ENCODE measurements at places on chromosomes 16 and 17.

DNA sequence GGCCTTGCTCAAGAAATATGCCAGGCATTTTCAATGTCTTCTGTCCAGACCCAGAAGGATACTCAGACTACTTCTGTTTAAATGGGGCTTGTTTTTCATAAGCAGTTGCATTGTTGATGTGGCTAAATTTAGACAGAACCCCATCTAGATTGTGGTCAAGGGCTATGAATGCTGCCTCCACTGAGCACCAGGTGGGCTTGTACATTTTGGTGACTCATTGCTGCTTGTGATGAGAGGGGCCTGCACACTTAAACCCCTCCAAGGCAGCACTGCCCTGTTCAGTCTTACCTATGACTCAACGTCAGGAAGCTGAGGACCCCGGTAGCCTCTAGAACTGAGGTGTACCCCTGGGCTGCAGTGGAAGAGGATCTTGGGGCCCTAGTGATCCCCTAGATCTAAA is 144.0 kb downstream of the PRKCA start:
- DNase-seq: no peak

DNA sequence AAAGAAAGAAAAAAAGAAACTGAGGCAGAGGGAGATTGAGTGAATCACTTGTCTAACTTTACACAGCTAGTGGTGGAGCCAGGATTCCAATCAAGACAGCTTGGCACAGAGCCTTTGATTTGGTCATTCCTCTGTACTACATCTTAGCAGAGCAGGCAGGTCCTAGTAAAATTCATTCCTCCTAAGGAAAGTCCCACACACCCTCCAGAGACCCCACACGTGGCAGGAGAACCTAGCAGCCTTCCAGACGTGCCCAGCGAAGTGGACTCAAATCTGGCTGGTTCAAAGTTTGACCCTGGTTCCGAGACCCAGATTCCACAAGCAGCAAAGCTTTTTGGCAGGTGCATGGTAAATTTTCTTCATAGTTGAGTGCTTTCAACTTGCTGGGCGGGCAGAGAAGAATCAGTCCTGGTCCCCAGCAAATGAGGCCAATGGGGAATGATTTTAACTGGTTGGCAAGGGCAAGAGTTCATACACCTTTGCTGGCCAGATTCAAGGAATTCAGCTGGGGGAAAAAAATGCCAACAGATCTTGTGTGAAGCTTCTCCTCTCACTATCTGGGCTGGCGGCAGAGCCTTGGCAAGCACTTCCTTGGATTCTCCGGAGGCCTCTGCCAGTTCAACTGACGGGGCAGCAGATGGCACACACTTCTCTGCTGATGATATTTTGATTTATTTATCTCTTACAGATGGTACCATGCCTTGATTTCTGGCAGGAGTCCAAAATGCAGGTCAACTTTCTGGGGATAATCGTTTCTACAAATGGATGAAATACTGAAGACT is 82.4 kb downstream of the GSG1L start:
- DNase-seq: no peak

DNA sequence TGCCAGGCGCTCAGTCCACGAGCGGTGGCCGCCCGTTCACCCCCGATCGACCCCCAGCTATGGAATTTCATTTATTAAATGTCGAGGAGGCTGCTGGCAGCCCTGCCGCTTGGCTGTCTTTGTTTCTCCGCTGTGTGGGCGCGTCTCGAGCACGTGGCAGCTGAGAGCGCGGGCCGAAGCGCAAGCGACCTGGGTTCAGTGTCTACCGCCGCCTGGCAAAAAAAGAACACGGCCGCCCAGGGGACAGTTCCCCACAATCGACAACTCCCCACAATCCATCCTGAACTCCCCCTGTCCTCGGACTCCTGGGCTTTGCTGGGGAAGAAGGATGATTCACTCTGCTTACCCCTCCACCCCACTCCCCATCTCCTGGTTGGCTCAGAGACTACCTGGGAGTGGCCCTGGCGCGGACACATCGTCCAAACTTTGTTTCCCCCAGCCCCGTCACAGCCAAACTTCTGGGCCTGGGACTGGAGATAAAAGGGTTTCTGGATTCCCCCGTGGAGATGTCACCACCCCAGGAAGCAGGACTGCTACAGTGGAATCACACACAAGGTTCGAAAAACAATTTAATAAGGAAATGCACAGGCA is 1.7 kb upstream of the ANKRD13B start:
- DNase-seq: no peak

- no peak for DNase-seq
These were observed 278.9 kb downstream of the SEC14L1 start for GRCh38 chr17:77419547-77420094.

GRCh38 chr16:47375423-47375822 is 85.4 kb downstream of the ITFG1 start:
- DNase-seq: no peak

GRCh38 chr17:20010936-20011335 is 1.8 kb downstream of the SPECC1 start:
- DNase-seq: no peak

Data from stimulated activated CD8-positive, alpha-beta memory T cell treated with anti-CD3 and anti-CD28 coated beads, Interleukin-4, amount 100 ng/mL, for 4 hours (primary cell).